ENCODE measurements at places on chromosomes 6 and 20.

- no peak for DNase-seq
Observed at GRCh38 chr20:9022376-9022775, 46.5 kb upstream of the PLCB4 start.

DNA sequence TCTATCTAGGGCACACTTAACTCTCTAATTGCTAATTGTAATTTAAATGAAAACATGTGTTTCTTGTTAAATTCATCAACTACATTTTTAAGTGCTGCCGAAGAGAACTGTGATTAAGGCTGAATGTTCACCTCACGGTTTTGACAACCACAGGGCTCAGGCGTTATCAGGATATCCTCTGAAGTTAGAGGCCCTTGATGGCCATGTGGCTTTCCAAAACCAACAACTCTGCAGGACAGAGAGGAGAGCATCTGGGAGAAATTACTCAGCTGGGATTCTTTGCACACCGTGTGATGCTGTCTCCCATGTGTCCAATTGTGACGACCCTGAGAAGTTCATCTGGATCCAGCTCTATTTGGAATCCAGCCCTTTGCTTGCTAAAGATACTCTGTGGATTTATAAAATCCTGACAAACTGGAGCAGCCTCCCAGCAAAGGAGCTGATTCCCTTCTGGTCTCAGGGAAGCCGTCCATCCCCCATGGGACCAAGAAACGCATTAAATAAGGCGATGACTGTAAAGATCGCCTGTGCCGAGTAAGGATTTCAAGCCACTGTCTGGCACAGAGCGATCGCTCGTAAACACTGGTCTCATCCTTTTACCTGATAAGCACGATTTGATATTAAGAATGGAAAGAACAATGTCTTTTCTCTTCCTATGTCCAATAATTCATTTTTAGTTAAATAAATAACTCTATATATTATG lies 401.1 kb downstream of the CD83 start:
- DNase-seq, result no peak

GRCh38 chr6:15016813-15017212 lies 229.1 kb upstream of the JARID2 start:
- DNase-seq, result no peak

- DNase-seq, result no peak
Observed at GRCh38 chr20:11331096-11331495, 586.6 kb upstream of the BTBD3 start.

All from spleen (tissue), 13 donors.